ENCODE measurements at places on chromosomes 13 and 19. TPM values are rescaled to one million over a fixed set of nuclear protein-coding genes. Genes with fewer than 3 reads are reported as not detected.

Gene PLPP2
- total RNA-seq, result 0.65 TPM

DNA sequence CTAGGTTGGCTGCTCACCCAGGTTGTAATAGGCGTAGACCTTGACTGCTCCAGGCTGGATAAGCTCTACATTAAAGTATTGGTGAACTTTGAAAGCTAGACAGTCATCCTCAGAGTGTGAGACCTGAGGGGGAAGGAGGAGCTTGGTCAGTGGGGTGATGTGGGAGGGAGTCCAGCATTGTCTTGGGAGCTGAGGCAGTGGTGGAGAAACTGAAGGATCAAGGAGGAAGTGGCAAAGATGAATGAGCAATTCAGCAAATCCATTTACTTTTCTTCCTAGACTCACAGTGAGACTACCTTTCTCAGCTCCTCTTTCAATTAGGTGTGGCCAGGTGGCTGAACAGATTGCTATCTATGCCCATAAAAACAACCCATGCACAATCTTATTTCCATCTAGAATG lies 10.2 kb upstream of the TNFSF14 start:
- no peak for DNase-seq

DNA sequence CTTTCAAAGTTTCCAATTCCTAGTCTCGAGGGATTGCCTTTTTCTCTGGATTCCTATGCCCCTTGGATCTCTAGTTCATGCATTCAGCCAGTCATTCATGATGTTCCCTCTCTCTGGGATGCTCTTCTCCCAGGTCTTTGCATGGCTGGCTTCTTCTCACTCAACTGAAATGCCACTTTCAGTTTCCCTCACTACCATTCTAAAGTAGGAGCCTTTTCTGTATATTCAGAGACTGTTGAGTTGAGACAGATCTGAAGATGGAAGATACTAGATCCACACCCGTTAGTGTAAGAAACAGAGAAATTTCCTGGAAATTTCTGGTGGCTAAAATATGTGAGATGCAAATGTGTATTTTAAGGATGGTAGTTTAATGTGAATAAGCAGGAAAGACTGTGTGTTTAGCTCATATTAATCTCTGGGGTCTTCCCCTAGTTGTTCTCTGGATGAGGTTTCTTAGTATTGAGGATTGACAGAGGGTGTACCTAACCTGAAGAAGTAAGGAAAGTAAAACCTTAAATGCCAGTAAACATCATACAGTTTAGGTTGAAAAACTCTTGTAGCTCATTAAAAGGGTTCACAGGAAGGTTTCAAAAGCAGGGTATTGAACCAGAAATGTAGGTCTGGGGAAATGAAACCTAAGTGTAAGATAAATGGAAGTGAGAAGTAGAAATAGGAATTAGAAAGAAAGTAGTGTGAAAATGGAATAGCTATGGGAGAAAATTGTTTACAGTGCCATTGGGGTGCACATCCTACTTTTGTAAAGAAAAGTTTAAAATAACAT lies 331.3 kb downstream of the NDFIP2 start:
- DNase-seq, result no peak

GRCh38 chr13:48629277-48629676 lies 24.5 kb upstream of the CYSLTR2 start:
- no peak for DNase-seq

Measured in heart left ventricle (tissue), 16 donors.